ENCODE measurements at places on chromosomes 4 and X. TPM values are rescaled to one million over a fixed set of nuclear protein-coding genes. Genes with fewer than 3 reads are reported as not detected.

Gene DUSP21
- not detected for total RNA-seq

Gene PRR32
- total RNA-seq, result not detected

Gene SLC2A9
- total RNA-seq, result not detected

Gene OTUD6A
- total RNA-seq, result not detected

Gene ZMYM3
- 50.8 TPM for total RNA-seq

Gene PRSS12
- total RNA-seq, result 1.9 TPM

Gene CPZ
- total RNA-seq, result not detected

Gene CCDC149
- 5.0 TPM for total RNA-seq

Gene UGT2B17
- total RNA-seq, result not detected

Gene FOXR2
- not detected for total RNA-seq

Gene NBDY
- 12.2 TPM for total RNA-seq

Gene PAGE1
- not detected for total RNA-seq

Gene ABCG2
- 0.62 TPM for total RNA-seq

Gene ARHGEF6
- total RNA-seq, result 2.0 TPM

Gene STOX2
- total RNA-seq, result 13.3 TPM

Gene EVC
- 3.6 TPM for total RNA-seq

Gene USP26
- not detected for total RNA-seq

Gene TXK
- not detected for total RNA-seq

Gene PABPC1L2A
- not detected for total RNA-seq

Gene CXCR3
- total RNA-seq, result not detected

Gene KLB
- total RNA-seq, result not detected

Gene PHKA1
- 5.1 TPM for total RNA-seq

Gene FAAH2
- total RNA-seq, result 24.6 TPM

Gene RAI2
- total RNA-seq, result 0.59 TPM

Gene JAKMIP1
- 5.1 TPM for total RNA-seq

Gene CCNG2
- 214 TPM for total RNA-seq

Gene MRPL1
- total RNA-seq, result 48.5 TPM

Gene FAM241A
- total RNA-seq, result 0.03 TPM

Gene SYTL5
- total RNA-seq, result 1.7 TPM

Gene STK32B
- 2.6 TPM for total RNA-seq

Gene ZNF718
- total RNA-seq, result 11.9 TPM

Gene IL13RA1
- total RNA-seq, result 1.8 TPM

Gene ODAPH
- not detected for total RNA-seq

Gene MAOB
- total RNA-seq, result 1.5 TPM

Gene CT45A1
- total RNA-seq, result not detected

Gene TCEAL7
- total RNA-seq, result 30.8 TPM

Gene GPR173
- 6.3 TPM for total RNA-seq

Gene RRH
- not detected for total RNA-seq

Gene AADAT
- 24.2 TPM for total RNA-seq

Gene RS1
- total RNA-seq, result not detected
